ENCODE measurements at places on chromosomes 7 and 10.

DNA sequence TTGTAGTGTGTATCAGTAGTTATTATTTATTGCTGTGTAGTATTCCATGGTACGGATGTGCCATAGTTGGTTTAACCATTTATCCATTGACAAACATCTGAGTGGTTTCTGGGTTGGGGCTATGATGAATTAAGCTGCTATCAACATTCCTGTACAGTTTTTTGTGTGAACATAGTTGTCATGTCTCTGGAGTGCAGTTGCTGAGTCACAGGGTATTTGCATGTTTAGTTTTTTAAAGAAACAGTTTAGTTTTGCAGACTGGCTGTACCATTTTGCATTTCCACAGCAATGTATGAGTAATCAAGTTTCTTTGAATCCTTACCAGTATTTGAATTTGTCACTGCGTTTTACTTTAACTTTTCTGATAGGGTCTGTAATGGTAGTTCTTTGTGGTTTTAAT lies 516.7 kb upstream of the CELF2 start:
- DNase-seq: no peak

DNA sequence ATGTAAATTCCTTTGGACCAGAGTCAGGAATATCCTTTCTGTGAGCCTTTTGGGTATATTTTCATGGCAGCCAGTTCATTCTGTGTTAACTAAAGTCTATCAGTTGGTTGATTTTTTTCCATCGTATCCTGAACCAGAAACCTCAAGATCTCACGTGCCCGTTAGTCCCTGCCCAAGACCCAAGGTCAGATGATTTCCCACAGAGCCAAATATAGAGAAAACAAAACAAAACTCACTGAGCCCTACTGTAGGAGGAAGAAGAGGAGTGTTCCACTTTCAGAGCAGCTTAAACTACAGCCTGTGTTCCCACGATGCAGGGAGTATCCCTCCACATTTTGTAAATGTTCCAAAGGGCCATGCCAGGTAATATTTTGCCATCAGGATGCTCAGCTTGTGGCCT lies 96.0 kb upstream of the ADO start:
- no peak for DNase-seq

DNA sequence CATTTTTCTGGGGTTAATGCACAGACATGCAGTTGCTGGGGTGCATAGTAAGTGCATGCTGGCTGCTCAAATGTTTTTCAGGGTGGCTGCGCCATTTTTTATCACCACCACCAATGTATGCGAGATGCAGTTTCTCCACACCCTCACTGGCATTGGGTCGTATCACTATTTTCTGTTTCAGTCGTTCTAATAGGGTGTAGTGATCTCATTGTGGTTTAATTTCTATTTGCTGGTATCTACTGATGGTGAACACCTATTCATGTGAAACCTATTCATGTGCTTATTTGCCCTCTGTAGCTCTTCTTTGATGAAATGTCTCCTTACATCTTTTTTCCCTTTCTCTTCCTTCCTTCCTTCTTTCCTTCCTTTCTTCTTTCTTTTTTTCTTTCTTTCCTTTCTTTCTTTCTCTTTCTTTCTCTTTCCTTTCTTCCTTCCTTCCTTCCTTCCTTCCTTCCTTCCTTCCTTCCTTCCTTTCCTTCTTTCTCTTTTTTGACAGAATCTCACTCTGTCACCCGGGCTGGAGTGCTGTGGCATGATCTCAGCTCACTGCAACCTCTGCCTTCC lies 84.3 kb downstream of the ELFN1 start:
- DNase-seq: no peak

GRCh38 chr7:77696643-77697534 lies 630 bp downstream of the RSBN1L start:
- peak; percentile 51 for DNase-seq

GRCh38 chr7:128454808-128455542 lies 703 bp upstream of the HILPDA start:
- DNase-seq: no peak

GRCh38 chr7:94182721-94183120 lies 178.6 kb upstream of the BET1 start:
- DNase-seq: no peak

DNA sequence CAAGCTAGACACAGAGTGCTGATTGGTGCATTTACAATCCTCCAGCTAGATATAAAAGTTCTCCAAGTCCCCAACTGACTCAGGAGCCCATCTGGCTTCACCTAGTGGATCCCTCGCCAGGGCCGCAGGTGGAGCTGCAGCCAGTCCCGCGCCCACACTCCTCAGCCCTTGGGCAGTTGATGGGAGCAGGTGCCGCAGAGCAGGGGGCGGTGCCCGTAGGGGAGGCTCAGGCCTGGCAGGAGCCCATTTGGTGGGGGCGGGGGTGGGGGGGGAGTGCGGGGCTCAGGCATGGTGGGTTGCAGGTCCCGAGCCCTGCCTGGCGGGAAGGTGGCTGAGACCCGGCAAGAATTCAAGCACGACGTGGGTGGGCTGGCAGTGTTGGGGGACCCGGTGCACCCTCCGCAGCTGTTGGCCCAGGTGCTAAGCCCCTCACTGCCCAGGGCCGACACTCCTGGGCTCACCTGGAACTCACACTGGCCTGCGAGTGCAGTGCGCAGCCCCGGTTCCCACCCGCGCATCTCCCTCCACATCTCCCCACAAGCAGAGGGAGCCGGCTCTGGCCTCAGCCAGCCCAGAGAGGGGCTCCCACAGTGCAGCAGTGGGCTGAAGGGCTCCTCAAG lies 101.7 kb downstream of the ZNF438 start:
- DNase-seq: no peak

All from CD4-positive, alpha-beta T cell treated with Interleukin-1 beta for 1 hour (primary cell).